ENCODE measurements at places on chromosomes 4 and X.

DNA sequence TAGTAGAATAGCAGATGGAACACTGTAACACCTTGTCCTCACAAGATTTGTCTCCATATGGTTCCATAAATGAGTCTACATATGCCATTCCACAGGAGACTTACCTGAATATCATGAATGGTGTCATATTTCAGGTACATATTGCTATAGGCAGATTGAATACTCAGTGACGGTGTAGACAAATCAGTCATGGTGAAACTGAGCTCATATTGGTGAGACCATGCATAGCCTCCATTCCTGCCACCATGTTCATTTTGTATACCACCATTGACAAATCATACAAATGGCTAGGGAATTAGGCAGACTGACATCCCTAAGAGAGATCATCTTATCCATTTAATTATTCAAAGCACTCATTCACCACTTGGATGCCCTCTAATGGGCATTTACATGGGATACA is 38.0 kb upstream of the SPP1 start:
- DNase-seq = no peak

DNA sequence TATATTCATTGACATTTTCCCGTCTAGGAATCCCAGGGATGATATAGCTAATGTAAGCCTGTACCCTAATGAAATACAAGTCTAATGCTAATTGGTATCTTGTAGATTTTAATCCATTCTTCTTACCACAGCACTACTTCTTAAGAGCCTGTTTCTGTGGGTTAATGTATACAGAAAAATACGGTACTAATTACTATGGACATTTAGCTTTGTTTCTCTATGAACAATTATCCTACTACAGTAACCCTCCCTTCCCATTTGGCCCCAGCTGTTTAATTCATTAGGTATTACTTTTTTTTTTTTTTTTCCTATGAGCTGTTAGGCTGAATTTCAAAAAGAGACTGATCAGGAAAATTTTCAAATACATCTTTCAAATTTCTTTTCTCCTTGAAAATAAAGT is 245.1 kb upstream of the SLC7A11 start:
- no peak for DNase-seq

DNA sequence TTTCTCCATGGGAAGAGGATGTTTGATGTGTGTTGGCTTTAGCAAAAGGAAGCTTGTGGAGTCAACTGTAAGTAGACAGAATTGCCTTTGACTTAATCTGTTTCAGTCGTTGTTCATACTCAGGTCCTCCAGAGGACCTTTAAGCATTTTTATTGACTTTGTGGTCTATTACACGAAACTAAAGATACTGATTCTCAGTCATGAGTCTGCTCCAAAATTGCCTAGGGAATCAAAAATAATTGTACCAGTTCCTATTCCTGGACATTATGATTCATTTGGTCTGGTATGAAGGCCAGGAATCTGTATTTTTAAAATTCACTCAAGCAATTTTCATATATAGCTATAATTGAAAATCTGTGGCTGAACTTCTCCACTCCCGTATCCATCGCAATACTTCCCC is 38.6 kb downstream of the AR start:
- no peak for DNase-seq

GRCh38 chr4:137946453-137947174 is 295.5 kb downstream of the SLC7A11 start:
- no peak for DNase-seq

DNA sequence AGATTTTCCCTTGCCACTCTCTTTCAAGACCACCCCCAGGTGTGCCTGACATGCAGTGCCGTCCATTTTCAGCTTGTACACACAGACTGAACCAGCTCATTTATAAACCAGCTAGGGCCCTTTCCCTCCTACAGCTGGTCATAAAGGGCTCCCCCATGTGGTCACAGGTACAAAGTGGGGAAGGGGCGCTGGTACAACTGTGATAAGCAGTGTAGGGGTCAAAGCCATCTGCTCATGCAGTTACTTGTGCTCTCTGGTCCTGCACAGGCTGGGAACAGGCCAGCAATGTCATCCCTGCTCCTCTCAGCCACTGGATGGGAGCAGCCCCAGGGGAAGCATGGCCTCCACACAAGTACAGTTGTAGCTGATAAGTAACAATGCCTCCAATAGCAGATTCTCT is 20.6 kb downstream of the GABRQ start:
- no peak for DNase-seq
